ENCODE measurements at places on chromosomes 12 and 14.

GRCh38 chr14:50766338-50766886, 64.5 kb downstream of the NIN start:
- H3K27me3 ChIP-seq, result no peaks in the 10 kb centered on the region
- H3K4me3 ChIP-seq, result no peak overlapping the region
- H3K36me3 ChIP-seq, result peaks cover 27% of the 10 kb centered on the region
- H3K27ac ChIP-seq, result no peak overlapping the region
- peaks cover 41% of the 10 kb centered on the region for H3K4me1 ChIP-seq

GRCh38 chr12:105273601-105274000, 37.6 kb upstream of the APPL2 start:
- no peak overlapping the region for H3K4me3 ChIP-seq
- H3K27me3 ChIP-seq, result no peaks in the 10 kb centered on the region
- DNase-seq, result no peak
- no peaks in the 10 kb centered on the region for H3K4me1 ChIP-seq
- no peaks in the 10 kb centered on the region for H3K36me3 ChIP-seq

DNA sequence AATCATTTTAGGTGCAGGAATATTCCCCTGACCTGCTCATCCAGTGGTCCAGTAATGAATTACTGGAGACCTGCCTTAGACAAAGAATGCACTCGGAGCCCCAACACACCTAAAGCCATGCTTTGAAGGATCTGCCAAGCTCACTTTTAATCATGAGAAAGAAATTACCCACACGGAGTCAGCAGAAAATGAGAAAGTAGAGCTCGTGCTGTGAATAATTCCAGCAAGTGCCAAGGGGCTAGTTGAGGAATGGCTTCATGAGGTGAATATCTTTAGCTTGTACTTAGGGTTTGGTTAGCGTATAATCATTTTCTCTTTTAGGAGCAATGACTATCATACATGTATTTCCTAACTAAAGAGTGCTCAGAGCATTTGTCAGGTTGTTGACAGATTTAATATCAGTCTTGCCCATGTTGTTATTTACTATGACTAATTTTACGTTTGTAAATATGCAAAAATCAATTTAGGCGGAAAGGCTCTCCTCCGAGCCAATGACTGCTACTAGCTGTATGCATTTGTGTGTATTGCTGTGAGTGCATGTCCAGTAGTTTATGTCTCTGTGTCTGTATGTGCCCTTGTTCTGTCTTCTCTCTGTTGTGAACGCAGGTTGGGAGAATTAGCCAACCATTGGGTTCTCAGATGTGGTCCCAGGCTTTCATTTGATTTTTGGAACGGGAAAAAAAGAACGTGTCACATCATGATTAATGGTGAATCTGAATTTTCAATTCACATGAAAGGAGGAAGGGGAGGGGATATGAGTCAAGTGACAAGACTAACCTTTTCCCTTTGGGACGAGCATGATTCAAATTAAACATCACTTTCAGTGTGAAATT, 98.4 kb downstream of the RMST start:
- H3K4me1 ChIP-seq, result peaks cover 31% of the 10 kb centered on the region
- no peaks in the 10 kb centered on the region for H3K27me3 ChIP-seq
- no peaks in the 10 kb centered on the region for H3K36me3 ChIP-seq
- no peak overlapping the region for H3K27ac ChIP-seq
- no peak overlapping the region for H3K4me3 ChIP-seq
- DNase-seq, result peak; percentile 41

DNA sequence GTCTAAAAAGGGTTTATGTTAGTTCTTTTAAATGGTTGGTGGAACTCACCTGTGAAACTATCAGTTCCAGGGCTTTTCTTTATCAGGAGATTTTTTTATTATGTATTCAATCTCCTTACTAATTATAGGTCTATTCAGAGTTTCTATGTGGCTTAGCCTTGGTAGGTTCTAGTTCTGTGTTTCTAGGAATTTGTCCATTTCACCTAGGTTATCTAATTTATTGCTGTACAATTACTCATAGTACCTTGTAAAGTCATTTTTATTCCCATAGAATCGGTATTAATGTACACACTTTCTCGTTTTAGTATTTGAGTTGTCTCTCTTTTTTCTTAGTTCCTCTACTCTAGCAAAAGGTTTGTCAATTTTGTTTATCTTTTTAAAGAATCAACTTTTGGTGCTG, 59.0 kb downstream of the BORCS5 start:
- no peaks in the 10 kb centered on the region for H3K36me3 ChIP-seq
- peaks cover 8% of the 10 kb centered on the region for H3K4me1 ChIP-seq
- peak overlapping the region; percentile 56 for H3K4me3 ChIP-seq
- H3K27ac ChIP-seq, result peak overlapping the region; percentile 64
- peak; percentile 10 for DNase-seq
- H3K27me3 ChIP-seq, result no peaks in the 10 kb centered on the region

GRCh38 chr12:65205886-65206285, 36.5 kb downstream of the LEMD3 start:
- no peaks in the 10 kb centered on the region for H3K4me1 ChIP-seq
- H3K4me3 ChIP-seq, result no peak overlapping the region
- DNase-seq, result no peak
- H3K36me3 ChIP-seq, result no peaks in the 10 kb centered on the region
- H3K27me3 ChIP-seq, result no peaks in the 10 kb centered on the region
- no peak overlapping the region for H3K27ac ChIP-seq

DNA sequence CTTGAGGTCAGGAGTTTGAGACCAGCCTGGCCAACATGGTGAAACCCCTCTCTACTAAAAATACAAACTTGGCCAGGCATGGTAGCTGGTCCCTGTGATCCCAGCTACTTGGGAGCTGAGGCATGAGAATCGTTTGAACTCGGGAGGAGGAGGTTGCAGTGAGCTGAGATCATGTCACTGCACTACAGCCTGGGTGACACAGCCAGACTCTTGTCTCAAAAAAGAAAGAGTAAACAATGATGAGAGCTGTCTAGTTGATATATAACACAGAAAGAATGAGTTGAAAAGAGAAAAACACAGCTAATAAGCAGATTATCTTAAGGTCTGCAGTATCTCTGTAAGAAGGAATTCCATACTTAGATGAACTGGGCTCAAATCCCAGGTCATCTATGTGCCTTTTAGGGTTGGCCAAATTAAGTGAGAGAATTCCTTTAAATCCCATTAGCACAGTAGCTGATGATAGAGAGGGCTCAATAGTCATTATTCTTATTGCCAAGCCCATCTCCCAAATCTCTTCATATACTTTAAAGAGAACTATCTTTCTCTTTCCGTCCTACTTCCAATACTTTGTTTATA, 31.1 kb upstream of the STRAP start:
- no peak for DNase-seq
- no peaks in the 10 kb centered on the region for H3K36me3 ChIP-seq
- no peaks in the 10 kb centered on the region for H3K27me3 ChIP-seq
- H3K4me3 ChIP-seq, result no peak overlapping the region

DNA sequence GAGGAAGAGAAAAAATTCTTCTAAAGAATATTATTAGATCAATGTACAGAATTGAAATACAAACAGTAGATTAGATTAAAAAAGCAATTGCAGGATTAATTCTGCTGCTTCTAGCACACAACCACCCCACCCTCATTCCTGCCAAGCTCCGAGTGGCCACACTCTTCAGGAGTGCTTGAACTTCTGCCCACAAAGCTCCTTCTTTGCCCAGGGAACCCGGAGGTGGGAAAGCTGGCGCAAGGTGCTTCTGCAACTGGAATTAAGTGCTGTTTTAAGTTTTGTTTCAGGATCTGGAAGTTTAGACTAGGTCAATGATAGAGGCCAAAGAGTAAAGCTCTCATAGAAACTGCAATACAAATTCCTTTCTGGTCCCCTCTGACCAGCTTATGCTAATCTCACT, 94.1 kb upstream of the BMP4 start:
- H3K4me3 ChIP-seq, result no peak overlapping the region
- H3K27me3 ChIP-seq, result no peaks in the 10 kb centered on the region
- H3K36me3 ChIP-seq, result no peaks in the 10 kb centered on the region
- H3K27ac ChIP-seq, result no peak overlapping the region
- DNase-seq, result no peak
- 0 out of 2 replicates have a peak, but pooled peaks cover 9% of the 10 kb centered on the region for H3K4me1 ChIP-seq

DNA sequence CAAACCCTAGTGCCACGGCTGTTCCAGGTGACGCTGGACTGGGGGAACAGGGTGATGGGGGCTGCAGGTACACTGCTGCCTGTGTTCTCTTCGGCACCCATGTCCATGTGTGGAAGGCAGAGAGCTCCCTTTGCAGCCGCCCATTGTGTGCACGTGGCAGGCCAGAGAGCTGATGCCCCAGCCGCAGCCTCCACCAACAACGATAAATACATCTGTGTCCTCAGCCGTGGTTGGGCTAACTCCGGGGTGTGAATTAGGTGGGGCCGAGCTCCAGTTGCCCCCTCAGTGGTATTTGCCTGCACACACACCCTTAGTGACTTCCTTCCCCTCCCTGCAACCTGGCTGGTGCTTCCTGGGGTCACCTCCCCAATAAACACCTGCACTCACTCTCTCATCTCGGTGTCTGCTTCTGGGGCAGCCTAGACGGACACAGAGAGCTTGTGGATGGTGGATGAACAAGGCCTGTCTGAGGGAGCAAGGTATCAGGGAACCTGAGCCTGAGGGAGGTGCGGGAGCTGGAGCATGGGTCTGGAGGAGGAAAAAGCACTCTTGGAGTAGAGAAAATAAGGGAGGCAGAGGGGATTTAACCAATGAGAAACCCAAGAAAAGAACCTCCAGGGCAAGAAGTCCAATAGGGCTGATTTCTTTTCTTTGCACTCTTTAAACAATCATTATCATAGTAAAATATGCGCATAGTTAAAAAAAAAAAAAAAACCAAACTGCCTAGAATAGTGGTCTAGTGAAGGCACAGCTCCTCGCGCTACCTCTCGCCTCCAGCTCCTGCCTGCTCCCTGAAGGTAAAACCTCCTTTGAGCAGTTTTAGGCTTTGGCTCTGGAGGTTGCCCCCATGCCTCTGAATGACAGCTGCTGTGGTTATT, 112.6 kb downstream of the ZNF664 start:
- no peak for DNase-seq
- H3K27ac ChIP-seq, result no peak overlapping the region
- H3K4me3 ChIP-seq, result no peak overlapping the region
- H3K36me3 ChIP-seq, result no peaks in the 10 kb centered on the region
- H3K4me1 ChIP-seq, result no peaks in the 10 kb centered on the region
- no peaks in the 10 kb centered on the region for H3K27me3 ChIP-seq

DNA sequence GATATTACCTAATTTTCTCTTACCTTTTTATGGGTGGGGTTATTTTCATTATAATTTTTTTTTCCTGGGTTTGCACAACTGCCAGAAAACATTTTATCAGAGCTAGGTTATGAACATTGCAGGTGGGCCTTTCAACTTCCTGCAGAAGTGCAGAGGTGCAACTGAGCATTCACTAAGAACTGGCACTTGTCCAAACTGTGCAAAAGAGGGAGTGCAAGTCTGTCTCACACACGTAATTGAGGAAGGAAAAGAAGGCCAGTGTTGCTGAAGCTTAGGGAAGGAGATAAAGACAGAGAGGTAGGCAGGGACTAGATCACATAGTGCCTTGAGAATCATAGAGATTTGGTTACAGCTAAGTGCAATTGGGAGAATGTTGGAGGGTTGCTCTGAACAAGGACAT, 14.1 kb upstream of the AMN1 start:
- no peaks in the 10 kb centered on the region for H3K27me3 ChIP-seq
- no peak for DNase-seq
- no peak overlapping the region for H3K4me3 ChIP-seq

- H3K4me1 ChIP-seq, result no peaks in the 10 kb centered on the region
- peaks cover 23% of the 10 kb centered on the region for H3K27me3 ChIP-seq
- H3K36me3 ChIP-seq, result no peaks in the 10 kb centered on the region
- no peak overlapping the region for H3K4me3 ChIP-seq
Measured at GRCh38 chr12:63403256-63403655, 252.3 kb upstream of the AVPR1A start.

GRCh38 chr12:54207539-54208294, 18.9 kb upstream of the SMUG1 start:
- H3K27me3 ChIP-seq, result no peaks in the 10 kb centered on the region
- no peak overlapping the region for H3K4me3 ChIP-seq
- peak; percentile 88 for DNase-seq
- no peaks in the 10 kb centered on the region for H3K36me3 ChIP-seq

DNA sequence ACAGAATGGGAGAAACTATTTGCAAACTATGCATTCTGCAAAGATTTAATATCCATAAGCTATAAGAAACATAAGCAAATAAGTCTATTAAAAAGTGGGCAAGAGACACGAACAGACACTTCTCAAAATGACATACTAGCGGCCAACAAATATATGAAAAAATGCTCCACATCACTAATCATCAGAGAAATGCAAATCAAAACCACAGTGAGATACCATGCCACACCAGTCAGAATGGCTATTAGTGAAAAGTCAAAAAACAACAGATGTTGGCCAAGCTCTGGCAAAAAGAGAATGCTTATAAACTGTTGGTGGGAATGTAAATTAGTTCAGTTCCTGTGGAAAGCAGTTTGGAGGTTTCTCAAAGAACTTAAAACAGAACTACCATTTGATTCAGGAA, 121.3 kb downstream of the KCNMB4 start:
- H3K27ac ChIP-seq, result no peak overlapping the region

GRCh38 chr12:53952335-53952694, 2.4 kb upstream of the HOXC12 start:
- no peak overlapping the region for H3K4me3 ChIP-seq
- no peaks in the 10 kb centered on the region for H3K27me3 ChIP-seq
- H3K27ac ChIP-seq, result no peak overlapping the region
- peaks cover 13% of the 10 kb centered on the region for H3K4me1 ChIP-seq
- H3K36me3 ChIP-seq, result no peaks in the 10 kb centered on the region
- no peak for DNase-seq

GRCh38 chr14:95503365-95504134, 12.9 kb downstream of the SYNE3 start:
- H3K4me1 ChIP-seq, result peaks cover 33% of the 10 kb centered on the region
- H3K36me3 ChIP-seq, result no peaks in the 10 kb centered on the region
- DNase-seq, result no peak
- H3K27ac ChIP-seq, result no peak overlapping the region
- no peak overlapping the region for H3K4me3 ChIP-seq

- H3K27ac ChIP-seq, result no peak overlapping the region
- no peak for DNase-seq
- no peak overlapping the region for H3K4me3 ChIP-seq
- no peaks in the 10 kb centered on the region for H3K36me3 ChIP-seq
- no peaks in the 10 kb centered on the region for H3K4me1 ChIP-seq
Measured at GRCh38 chr12:95970905-95971304, 25.2 kb downstream of the HAL start.

DNA sequence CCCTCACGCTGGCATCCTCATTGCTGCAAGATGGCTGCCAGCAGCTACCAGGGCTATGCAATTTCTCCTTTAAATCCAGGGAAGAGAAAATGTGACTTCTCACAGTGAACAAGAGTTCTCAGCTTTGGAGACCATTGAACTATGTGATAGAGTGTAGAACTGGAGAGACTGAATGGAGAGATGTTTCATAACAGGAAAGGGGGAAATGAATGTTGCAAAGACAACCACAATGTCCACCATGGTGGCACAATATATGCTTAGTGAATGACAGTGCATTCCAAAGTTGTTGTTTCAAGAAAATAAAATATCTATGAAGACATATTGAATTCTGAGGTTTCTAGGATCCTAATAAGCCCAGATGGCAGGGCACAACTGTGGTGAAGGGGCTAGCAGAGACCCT, 13.2 kb upstream of the COCH start:
- H3K36me3 ChIP-seq, result no peaks in the 10 kb centered on the region
- H3K27ac ChIP-seq, result no peak overlapping the region
- no peak overlapping the region for H3K4me3 ChIP-seq
- no peak for DNase-seq

GRCh38 chr14:81801921-81802320, 268.3 kb upstream of the SEL1L start:
- no peaks in the 10 kb centered on the region for H3K36me3 ChIP-seq
- DNase-seq, result no peak
- no peak overlapping the region for H3K4me3 ChIP-seq

GRCh38 chr12:100699209-100699608, 95.4 kb upstream of the ANO4 start:
- peaks cover 3% of the 10 kb centered on the region for H3K27me3 ChIP-seq
- H3K27ac ChIP-seq, result no peak overlapping the region
- no peaks in the 10 kb centered on the region for H3K36me3 ChIP-seq
- DNase-seq, result no peak
- H3K4me1 ChIP-seq, result no peaks in the 10 kb centered on the region
- no peak overlapping the region for H3K4me3 ChIP-seq

Measured in PC-3 (cell line).